ENCODE measurements at places on chromosomes 5 and 9. TPM values are rescaled to one million over a fixed set of nuclear protein-coding genes. Genes with fewer than 3 reads are reported as not detected.

DNA sequence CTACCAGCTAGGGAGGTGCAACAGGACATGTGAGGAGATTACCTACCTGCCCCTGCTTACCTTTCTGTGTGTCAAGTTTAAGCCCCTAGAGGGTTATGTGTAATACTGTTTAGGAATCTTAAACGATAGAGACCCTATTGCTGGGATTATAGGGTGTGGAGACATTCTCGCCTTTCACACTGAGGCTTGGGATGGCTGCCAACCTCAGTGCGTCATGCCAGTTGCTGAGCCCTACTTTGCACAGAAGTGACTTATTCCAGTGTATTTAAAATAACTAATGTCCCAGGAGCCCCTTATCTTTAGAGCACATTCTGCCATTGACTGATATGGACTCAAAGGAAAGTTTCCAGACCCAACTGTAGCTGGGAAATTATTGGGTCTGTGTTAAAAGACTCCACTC is 76.6 kb upstream of the XPA start:
- no peak for DNase-seq

GRCh38 chr9:703392-703791 is 138.1 kb upstream of the DMRT1 start:
- no peak for DNase-seq

DNA sequence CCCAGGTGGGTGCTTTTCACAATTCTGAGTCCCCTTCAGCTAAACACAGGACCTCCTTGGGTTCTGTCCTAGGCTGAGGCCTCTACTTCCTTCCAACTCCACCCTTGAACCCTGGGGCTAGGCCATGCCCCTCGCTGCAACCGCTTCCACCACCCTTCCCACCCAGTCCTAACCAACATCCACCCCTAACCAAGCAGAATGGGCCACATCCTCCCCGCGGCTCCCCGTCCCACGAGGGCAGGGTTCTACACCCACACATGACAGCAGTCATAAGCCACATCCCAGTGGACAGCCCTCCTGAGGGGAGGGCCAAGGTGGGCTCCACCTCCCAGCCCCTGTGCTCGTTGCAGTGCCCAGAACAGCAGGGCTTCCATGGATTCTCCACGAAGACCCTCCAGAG is 65.8 kb downstream of the SHB start:
- DNase-seq: peak; percentile 11

DNA sequence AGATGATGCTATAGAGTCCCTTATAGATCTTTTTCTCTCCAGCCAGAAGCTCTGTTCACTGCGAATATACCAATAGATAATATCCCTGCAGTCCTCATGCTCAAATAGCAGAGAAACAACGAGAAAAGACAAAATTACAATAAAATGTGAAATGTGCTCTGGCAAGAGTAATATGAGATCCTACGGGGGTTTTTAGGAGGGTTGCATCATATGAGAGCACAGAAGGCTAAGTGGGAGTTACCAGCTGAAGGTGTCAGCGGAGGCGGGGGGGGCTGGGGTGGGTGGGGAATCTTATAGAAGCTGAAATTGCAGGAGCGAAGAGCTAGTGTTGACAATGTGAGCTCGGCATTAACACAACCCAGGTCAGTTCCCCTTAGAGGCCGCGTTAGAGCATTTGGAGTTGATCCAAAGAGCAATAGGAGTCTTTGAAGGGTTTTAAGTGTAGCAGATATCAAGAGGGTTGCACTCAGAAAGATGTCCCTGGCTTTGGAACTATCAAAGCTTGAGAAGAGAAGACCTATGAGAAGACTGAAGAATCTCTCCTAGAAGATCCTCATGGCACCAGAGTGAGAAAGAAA is 109.7 kb downstream of the BASP1 start:
- no peak for DNase-seq

- DNase-seq: no peak
Observed at GRCh38 chr5:37478121-37478894, 99.2 kb downstream of the WDR70 start.

- DNase-seq: no peak
Observed at GRCh38 chr9:12809720-12810119, 34.9 kb downstream of the LURAP1L start.

GRCh38 chr5:124733329-124733650 is 13.1 kb downstream of the ZNF608 start:
- DNase-seq: no peak

- no peak for DNase-seq
Observed at GRCh38 chr5:73911761-73912393, 285.9 kb downstream of the ARHGEF28 start.

- no peak for DNase-seq
Observed at GRCh38 chr5:106964132-106964531, 706.6 kb downstream of the EFNA5 start.

- no peak for DNase-seq
Observed at GRCh38 chr5:67409126-67409777, 212.7 kb upstream of the CD180 start.

- DNase-seq: no peak
Observed at GRCh38 chr9:108077556-108077955, 588.0 kb upstream of the KLF4 start.

DNA sequence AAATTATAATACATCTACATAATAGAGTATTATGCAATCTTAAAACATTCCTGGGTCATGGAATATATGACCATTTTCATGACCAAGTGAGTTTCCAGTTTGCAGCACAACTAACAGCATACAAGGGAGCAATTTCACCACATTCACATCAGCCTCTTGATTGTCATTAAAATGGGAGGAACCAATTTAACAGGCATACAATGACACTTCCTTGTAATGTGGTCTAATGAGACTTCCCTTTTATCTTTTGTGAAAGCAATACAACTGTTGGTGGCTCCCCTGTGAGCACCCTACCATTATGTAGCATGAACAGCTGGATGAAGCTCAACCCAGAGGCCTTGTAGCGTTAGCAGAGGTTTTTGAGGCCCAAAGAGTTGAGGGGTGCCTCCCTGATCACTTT is 13.6 kb upstream of the TMOD1 start:
- no peak for DNase-seq

- no peak for DNase-seq
Observed at GRCh38 chr9:131817073-131817472, 77.2 kb upstream of the RAPGEF1 start.

GRCh38 chr5:19042106-19042505 is 945.9 kb downstream of the CDH18 start:
- DNase-seq: no peak

DNA sequence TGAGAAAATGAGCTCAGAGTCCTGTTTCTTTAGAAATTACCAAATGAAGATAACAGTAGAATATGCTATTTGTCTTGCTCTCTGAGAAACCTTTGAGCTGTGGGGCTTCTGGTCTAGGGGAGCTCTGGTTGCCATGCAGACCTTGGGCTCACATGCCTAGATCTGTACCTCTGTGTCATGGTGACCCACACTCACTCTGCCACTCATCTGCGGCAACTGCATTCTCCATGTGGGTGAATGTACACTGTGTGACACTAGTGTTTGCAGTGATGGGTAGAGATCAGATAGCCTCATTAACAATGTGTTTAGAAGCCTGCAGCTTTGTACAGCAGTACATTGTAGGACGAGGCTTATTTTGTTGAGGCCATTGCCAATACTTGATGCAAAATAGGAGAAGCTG is 521.2 kb downstream of the CHSY3 start:
- no peak for DNase-seq

DNA sequence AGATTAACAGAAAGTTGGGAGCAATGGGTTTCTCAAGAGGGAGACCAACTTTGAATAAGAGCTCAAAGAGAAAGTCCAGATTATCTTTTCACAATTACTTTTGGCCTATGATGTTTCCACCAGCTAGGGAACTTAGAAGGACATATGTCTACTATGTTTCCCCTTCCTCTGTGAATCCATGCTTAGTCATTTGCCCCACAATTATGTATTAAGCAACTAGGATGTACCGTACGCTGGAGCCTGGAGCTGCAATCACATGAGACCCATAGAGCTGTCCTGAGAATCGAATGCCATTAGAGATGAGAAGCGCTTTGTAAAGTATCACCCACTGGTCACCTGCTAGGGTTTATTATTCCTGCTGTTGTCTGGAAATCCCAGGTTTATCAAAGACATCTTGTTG is 78.8 kb downstream of the PDE6A start:
- no peak for DNase-seq

DNA sequence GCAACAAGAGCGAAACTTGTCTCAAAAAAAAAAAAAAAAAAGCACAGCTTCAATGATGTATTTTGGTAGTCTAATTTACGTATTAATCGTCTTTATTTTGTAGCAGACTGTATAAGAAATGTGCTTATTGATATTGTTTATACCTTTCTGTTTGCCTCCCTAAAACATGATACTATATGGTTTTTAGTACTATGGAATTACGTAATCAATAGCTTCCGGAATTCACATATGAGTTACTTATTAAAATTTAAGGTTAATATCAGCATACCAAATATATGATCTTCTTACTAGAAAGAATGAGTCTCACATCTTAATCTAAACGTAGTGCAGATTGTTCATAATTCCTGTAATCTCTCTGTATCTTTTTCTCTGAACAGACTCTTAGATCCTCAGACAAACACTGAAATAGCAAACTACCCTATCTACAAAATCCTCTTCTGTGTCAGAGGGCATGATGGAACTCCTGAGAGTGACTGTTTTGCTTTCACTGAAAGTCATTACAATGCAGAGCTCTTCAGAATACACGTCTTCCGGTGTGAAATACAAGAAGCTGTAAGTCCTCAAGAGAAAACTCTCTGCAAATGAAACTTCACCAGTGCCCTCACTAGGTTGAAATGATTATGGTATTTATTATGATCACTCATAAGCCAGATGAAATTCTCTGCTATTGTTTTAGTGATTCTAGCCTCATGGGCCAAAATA is 44.4 kb upstream of the GPR21 start:
- DNase-seq: no peak

- DNase-seq: no peak
Observed at GRCh38 chr9:104969116-104969515, 41.2 kb upstream of the ABCA1 start.

- no peak for DNase-seq
Observed at GRCh38 chr5:99617335-99617734, 688.5 kb upstream of the CHD1 start.

DNA sequence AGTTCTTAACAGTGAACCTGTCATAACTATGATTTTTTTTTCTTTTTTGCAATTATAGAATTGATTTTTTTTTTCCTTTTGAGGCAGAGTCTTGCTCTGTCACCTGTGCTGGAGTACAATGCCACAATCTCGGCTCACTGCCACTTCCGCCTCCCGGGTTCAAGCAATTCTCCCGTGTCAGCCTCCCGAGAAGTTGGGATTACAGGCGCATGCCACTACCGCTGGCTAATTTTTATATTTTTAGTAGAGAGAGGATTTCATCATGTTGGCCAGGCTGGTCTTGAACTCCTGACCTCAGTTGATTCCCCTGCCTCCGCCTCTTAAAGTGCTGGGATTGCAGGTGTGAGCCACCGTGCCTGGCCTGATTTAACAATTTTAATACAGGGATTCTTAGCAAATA is 21.4 kb downstream of the UGCG start:
- no peak for DNase-seq

- DNase-seq: no peak
Observed at GRCh38 chr9:14441976-14442651, 128.2 kb upstream of the NFIB start.

- DNase-seq: no peak
Observed at GRCh38 chr9:108784998-108785397, 70.8 kb downstream of the ACTL7B start.

DNA sequence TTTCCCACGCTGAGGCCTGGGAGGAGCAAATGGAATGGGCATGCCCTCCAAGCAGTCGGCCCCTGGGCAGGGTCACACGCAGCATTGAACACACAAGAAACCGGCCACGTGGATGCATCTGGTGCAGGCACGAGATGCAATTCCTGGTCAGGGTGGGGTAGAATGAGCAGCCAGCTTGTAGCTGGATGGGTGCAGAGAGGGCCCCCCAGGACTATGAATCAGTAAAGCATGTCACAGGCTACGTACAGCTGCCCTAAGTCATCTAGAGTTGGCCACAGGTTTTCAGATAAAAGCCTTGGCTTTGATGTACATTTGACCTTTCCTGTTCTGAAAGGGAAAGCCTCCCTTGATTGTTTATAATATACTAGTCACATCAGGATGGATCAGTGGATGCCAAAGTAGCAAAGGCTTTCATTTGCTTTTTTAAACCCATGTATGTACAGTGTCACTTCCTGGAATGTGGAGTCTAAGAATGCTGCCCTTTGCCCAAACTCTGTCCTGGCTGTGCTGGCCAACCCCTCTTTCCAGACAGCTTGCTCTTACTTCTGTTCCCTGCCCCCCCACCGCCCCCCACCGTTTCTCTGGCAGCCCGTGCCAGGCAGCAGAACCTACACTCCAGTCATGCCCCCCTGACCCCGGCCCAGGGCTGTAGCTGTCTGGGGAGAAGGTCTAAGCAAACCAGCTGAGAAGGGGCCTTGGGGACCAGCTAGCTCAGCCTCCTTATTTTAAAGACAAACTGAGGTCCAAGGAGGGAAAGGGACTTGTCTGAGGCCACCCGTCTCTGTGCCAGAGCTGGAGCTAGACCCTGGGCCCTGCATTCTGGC is 169.2 kb downstream of the HSPA4 start:
- DNase-seq: no peak

GRCh38 chr9:134252084-134252830 is 74.0 kb upstream of the RXRA start:
- no peak for DNase-seq

The GHR gene
- not detected for total RNA-seq

The SLC46A2 gene
- not detected for total RNA-seq

The FAM53C gene
- 27.0 TPM for total RNA-seq

The SNCB gene
- total RNA-seq: not detected

The SLC45A2 gene
- not detected for total RNA-seq

The CCIN gene
- not detected for total RNA-seq

The FBP1 gene
- 0.39 TPM for total RNA-seq

The CCL27 gene
- not detected for total RNA-seq

The PALM2AKAP2 gene
- 2.2 TPM for total RNA-seq

The SPINK13 gene
- not detected for total RNA-seq

The TAS2R1 gene
- not detected for total RNA-seq

The GZMA gene
- 88.1 TPM for total RNA-seq

The SPATA6L gene
- not detected for total RNA-seq

The FOXE1 gene
- total RNA-seq: 0.05 TPM

Measured in activated T-helper 1 cell treated with anti-CD3 and anti-CD28 coated beads, Interleukin-12 subunit alpha, Interleukin-12 subunit beta, Interleukin-2, Interleukin-4 antibody, amounts not matched to agents 30 ng/mL and 10 ng/mL and 1 ng/mL, durations not matched to agents 14 hours and 24 hours and 36 hours (primary cell).